ENCODE measurements at places on chromosomes 11 and 22. TPM values are rescaled to one million over a fixed set of nuclear protein-coding genes. Genes with fewer than 3 reads are reported as not detected.

DNA sequence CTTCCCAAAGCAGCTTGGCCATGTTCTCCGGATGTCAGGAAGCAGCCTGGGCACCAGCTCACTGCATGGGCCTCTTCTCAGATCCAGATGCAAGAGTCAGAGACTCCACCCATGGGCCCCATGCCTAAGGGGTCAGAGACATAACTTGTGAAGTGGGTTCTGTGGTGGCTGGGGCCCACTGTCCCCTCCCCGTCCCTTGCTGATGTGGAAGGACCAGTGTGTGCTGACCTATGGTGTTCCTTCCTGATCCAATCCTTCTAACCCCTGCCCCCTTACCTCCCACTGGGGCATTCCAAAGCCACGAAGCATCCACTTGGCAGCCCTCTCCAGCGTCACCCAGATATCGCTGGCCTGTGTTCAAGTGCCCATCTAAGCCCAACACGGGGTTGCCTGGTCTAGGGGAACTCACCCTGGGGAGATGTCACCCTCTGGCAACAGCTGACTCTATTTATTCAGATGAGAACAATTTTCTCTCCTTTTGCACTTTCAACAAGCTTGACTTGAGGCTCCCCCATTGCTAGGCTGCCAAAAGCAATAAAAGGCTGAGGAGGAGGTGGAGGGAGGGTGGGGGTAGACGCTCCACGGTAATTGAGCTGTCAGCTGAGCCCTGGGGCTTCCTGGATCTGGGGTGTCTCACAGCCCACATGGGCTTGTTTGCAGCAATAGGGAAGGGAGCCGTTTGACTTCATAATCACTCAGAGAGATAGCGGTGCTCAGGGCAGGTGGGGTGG, 158.5 kb downstream of the ADAMTS15 start:
- DNase-seq, result peak; percentile 47

DNA sequence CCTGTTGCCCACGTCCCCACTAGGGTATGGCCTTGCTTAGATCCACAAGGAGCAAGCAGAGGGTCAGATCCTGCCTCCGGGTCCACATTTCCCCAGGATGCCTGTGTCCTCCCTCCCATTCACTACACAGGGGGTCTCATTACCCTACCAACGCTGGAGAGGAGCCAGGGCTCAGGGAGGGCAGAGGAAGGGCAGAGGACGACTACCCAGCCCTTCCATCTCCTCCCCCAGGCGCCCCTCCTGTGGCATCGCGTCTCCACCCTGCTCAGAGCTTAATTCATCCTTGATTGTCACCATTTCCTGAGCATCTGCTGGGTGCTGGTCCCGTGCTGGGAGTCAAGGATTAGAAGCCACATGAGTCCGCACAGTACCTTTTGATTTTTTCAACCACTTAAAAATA, 5.0 kb downstream of the NFAM1 start:
- no peak for DNase-seq

GRCh38 chr11:80632691-80633090, 1191.9 kb upstream of the TENM4 start:
- DNase-seq, result no peak

DNA sequence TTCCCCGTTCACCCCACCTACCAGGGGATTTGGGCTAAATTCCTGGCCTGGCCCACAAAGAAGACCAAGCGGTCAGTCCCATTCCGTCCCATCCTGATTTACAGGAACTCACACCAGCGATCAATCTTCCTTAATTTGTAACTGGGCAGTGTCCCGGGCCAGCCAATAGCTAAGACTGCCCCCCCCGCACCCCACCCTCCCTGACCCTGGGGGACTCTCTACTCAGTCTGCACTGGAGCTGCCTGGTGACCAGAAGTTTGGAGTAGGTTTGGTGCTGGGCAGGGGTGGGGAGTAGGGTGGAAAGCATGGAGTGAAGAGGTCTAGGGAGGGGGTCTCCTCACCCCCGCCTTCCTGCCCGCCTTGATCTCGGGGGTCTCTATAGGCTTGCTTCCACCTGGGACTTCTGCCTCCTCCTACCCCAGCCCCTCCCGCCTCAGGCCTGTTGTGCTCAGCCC, at the start of gene SERPING1:
TSS of gene SERPING1 (plus strand) at position 225 of the 455 bp plus-strand sequence. CDS start 586 bp downstream, outside the sequence.
- DNase-seq, result peak; percentile 53

ART1 gene
- not detected for total RNA-seq
